SHP77 treated with DMSO at 0.1 percent for 48 hours (cell line): ENCODE measurements at places on chromosomes 2 and 18.

- peak; percentile 66 for DNase-seq
Observed at GRCh38 chr2:219155054-219155644, 5.5 kb downstream of the NHEJ1 start.

DNA sequence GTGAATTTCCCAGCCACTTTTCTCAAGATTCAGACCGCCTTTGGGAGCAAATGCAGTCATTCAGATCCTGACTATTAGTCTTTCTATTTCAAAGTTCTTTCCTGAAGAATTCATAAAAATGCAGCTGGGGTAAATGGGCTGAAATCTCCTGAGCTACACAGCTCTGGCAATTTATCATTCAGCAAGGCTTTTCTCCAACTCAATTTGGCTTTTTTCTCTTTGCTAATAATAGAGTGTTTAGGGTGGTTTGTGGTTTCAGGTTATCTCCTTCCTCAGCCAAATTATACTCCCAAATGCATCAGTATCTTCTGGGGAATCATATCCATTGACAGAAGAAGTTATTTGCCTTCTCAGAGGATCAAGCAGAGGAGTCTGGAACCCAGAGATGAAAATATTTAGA is 282.4 kb upstream of the SLC14A2 start:
- DNase-seq, result no peak

GRCh38 chr2:12584338-12584737 is 132.4 kb upstream of the TRIB2 start:
- DNase-seq, result no peak

DNA sequence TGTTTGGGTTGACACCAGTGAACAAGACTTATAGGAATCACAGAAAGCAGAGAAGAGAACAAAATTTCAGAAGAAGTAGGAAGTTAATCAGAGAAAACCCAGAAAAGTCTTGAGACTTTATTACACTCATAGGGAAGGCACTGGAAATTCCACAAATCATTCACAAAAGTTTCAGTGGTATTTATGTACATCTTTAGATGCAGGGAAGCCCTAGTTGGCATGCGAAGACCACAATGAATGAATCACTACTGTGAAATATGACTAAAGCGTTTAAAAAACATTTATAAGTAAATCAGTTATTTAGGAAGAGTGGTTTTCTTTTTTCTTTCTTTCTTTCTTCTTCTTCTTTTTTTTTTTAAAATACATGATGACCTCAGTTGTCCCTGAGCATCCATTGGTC is 105.1 kb downstream of the NUP35 start:
- DNase-seq, result no peak

DNA sequence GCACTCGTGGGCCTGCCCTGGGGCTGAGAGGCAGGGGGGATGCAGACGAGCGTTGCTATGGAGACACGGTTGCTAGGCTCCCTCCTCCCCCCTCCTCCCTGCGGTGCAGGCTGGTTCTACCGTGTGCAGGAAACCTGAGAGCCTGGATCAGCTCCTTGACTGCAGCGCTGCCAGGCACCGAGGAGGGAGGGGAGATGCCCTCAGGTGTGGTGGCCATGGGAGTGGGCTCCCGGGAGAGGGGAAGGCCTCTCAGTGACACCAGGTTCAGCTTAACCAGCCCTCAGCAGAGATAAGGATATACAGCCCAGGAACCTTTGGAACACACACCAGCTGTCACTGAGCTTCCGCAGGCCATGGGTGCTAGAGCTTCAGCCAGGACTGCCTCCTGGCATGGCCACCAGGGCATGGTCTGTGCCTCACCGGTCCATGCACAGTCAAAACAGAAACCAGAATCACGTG is 124.4 kb upstream of the PXDN start:
- no peak for DNase-seq

DNA sequence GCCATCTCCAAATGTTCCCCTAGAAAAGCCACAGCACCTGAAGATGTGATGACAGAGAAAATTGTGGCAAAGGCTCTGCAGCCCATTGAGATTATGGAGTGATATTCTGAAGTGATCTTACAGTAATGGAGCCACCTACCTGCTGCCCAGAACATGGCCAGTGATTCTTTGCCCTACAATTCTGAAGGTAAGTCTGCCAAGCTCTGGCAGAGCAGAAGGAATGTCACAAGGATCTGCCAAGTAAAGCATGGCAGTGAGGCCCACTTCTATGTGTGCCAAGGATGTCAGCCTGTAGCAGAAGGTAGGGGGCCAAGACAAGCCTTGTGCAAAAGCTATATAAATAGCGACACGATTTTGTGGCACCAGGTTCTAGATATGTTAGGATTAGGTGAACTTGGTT is 155.1 kb downstream of the RND3 start:
- no peak for DNase-seq

GRCh38 chr18:35740656-35741055 is 159.1 kb downstream of the GALNT1 start:
- no peak for DNase-seq

GRCh38 chr2:231716666-231717280 is 8.4 kb downstream of the PTMA start:
- no peak for DNase-seq

- no peak for DNase-seq
Observed at GRCh38 chr2:113892004-113892710, 2.3 kb downstream of the ACTR3 start.

DNA sequence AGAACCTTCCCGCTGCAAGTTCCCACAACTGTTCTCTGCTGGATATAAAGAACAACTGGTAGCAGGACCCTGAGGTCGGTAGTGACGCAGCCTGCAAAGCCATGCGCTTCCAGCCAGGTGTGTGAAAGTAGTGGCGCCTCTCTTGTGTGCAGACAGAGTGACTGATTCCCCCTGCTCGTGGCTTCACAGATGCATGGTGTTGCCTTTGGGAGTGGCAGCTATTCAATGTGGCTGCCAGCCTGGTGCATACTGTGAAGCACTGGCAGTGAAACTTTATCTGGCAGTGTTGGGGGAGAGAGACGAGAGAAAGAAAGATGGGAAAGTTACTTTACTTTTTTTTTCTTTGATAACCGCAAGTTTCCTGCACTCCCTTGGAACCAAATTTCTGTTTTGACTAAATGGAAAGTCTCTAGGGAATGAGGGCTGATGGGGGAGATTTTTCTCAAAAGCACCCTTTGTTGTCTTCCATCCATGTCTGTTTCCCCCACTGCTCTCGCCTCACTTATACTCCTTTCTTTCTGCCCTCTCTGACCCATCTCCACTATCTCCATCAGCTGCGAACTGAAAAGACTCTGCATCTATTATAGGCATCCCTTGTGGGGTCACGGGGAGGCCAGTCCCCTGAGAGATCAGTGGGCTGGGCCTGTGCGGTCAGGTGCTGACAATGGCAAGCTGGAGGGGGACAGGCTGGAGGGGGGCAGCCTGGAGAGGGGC is 90.0 kb upstream of the TNP1 start:
- no peak for DNase-seq

- no peak for DNase-seq
Observed at GRCh38 chr2:119293254-119293653, 69.6 kb downstream of the STEAP3 start.

- DNase-seq, result no peak
Observed at GRCh38 chr18:7857562-7857961, 290.4 kb downstream of the PTPRM start.

DNA sequence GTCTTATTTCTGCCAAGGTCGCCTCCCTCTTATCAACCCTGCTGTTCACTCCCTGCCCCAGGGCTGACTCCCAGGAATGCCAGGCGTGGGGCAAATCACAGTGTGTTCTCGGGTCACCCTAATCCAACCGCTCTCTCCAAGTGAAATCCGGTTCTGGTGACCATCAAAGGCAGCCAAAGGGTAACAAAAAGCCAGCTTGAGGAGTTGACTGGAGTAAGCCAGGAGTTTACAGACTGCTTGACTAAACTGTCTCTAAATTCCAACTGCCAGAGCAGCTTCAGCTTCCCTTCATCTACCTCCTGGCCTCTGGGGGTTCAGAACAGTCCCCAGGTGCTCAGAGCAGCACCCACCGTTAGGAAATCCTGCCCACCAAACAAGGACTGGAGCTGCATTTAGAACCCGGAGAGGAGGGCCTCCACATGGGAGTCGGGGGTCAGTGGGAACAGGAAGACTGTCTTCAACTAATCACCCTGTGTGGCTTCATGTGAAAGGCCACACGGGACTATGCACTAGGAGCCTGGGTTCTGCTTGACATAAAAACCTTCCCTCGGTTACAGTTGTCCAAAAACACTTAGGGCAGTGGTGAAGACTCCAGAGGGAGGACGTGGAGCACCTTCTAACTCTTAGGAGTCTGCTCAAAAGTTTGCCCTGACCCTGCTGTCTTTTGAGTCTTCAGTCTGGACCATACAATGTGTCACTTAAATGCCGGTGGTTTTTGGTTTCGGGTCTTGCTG is 24.2 kb upstream of the MCFD2 start:
- DNase-seq, result no peak

- DNase-seq, result no peak
Observed at GRCh38 chr2:175187378-175187777, 5.9 kb upstream of the ATP5MC3 start.

GRCh38 chr2:197972061-197972460 is 167.7 kb downstream of the PLCL1 start:
- no peak for DNase-seq

DNA sequence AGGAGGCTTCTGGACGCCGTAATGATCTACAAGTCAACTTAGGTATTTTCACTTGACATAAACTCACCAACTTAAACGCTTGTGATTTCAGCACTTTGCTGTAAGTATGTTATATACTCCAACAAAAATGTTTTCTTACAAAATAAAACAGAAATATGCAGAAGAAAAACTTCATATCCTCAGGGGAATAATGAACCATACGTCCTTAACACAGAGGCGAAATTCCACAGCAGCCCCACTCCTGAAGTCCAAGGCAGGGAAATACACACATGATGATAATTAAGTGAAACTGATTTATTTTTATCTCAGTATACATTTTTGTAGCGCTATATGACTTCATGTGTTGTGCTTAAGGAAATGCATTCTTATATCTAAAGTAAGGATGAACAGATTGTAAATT is 335.4 kb upstream of the VWC2L start:
- DNase-seq, result no peak

DNA sequence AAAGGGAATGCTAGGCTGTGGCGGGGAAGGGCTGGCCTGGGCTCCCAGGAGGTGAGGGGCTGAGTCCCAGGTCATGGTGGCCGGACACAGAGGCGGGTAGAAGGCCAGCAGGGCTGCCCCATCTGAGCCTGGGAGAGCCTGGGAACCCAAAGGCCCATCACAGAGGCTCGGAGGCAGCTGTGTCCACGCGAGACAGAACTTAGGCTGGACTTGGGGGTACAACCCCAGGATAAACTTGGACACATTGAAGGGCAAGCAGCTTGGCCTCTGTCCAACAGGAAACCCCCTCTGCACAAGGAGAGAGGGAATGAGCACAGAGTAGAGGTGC is 95.9 kb downstream of the ZFP36L2 start:
- DNase-seq, result no peak

DNA sequence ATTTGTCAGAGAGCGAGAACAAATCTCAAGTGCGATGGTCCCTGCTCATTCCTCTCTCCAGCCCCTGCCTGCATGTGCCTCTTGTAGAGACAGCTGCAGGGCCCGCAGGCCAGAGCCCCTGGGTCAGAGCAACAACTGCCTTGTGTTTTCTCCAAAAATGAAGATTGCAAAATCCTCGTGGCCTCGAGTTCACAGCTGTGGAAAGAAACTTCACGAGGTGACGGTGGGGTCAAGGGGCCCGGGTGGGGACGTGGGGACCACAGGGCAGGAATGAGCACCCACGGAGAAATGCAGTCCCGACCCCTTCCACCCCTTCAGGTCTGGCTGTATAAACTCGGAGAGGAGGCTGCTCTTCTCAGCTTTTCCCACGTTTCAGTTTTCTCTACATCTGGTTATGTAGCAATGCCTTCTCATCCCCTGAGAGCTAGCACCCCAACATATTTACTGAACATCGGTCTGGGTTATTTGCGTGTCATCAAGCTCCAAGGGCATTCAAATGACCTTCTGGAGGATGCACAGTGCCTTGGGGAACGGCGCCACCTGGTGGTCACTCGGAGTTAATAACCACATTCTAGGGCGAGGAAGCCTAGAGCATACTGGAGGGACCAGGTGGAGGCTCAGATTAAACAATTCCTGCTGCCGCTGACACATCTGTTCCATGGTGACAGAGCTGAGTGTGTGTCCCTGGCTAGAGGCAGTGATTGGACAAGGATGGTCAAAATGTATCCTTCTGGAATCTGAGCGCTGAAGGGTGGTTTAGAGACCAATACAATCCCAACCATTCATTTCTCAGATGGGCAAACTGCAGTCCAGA is 91.4 kb upstream of the CYRIA start:
- DNase-seq, result peak; percentile 67

- DNase-seq, result no peak
Observed at GRCh38 chr2:204625135-204625534, 79.9 kb downstream of the PARD3B start.

GRCh38 chr18:48787203-48788151 is 163.3 kb downstream of the SMAD7 start:
- DNase-seq, result no peak

- no peak for DNase-seq
Observed at GRCh38 chr2:235223011-235223410, 270.8 kb upstream of the AGAP1 start.

DNA sequence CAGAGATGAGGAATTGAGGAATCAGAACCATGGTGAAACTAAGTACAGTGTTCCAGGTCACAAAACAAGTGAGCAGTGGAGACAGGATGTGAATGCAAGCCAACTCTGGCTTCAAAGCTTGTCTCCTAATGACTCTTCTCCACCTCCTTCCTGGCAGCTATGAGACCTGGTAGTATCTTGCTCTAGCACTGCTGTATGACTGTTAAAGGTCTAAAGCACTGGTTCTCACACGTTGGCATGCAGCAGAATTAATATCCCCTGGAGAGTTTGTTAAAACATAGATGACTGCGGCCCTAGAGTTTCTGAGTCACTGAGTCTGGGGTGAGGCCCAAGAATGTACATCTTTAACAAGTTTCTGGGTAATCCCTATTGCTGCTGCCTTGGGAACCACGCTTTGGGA is 63.3 kb downstream of the SUCLG1 start:
- DNase-seq, result no peak

- no peak for DNase-seq
Observed at GRCh38 chr2:216327447-216327935, 44.8 kb downstream of the MARCHF4 start.
